ENCODE measurements at places on chromosomes 6 and 20.

DNA sequence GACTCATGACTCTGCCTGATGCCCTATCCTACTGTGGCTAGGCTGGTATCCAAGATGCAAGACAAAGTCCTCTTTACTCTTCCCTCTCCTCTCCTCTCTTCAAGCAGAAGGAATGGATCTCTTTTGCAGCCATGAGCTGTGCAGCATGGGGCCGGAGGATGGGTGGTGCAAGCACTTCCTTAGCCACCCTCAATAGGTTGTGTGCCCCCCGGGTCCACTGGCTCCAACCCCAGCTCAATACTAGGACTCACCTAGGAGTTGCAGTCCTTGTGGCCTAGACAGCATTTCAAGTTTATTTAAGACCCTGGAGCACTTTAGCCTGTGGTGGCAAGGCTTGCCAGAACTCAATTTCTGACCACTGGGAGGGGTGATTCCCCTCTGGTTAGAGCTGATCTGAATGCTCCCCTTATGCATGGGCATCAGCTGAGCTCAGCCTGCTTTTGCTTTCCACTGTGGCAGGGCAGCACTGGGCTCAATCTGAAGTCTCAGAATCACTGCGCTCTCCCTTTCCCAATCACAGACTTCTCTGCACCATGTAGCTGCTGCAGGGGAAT, 29.0 kb upstream of the GRM4 start:
- no peak for DNase-seq

DNA sequence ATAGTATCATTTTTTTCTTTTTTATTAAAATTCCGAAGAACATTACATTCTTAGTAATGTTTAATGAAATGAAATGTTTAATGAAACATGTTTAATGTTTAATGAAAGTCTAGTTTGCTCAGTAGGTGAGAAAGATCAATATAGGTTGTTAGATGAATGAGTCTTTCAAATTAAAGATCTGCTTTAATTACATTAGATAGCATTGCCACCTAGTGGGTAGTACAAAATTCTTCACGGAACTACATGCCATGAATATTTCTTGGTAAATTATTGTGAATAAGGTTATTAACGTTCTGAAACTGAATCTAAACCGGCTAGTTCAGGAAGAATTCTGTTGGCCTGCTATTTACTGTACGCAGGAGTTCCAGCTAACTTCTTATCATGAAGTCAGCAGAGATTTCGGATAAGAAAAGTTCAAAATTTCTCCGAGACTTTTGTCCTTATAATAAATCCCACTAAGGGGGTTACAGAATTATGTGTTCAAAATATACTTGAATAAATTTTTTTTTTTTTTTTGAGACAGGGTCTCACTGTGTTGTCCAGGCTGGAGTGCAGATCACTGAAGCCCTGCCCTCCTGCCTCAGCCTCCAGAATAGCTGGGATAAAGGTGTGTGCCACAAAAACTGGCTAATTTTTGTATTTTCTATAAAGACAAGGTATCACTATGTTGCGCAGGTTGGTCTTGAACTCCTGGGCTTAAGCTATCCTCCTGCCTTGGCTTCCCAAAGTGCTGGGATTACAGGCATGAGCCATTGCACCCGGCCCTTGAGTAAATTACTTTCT, 7.9 kb upstream of the GMNN start:
- DNase-seq: no peak

DNA sequence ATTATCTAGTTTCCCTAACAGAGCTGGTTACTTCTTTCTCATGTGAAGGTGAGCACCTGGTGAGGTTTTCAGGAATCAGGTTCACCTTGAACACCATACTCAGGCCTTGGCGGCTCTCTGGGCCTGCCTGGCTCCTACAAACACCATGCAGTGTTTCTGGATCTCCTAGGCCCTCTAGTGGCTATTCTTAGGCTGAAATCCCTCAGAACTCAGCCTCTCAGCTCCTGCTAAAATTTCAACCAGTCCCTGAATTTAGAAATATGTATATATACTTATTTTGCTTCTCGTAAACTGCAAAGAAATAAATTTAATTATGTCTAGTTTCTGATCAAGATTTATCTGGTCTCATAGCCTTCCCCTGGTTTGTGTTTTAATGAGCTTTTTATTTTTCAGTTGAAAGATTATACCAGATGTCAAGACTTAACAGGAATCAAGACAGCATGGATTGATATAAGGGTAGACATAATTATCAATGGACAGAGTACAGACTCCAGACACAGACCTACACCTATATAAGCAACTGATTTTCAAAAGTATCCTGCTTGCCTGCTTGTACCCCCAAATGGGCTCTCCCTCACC, 55.9 kb downstream of the ANKEF1 start:
- peak; percentile 31 for DNase-seq

- no peak for DNase-seq
Observed at GRCh38 chr6:154488802-154489437, 21.6 kb downstream of the CNKSR3 start.

DNA sequence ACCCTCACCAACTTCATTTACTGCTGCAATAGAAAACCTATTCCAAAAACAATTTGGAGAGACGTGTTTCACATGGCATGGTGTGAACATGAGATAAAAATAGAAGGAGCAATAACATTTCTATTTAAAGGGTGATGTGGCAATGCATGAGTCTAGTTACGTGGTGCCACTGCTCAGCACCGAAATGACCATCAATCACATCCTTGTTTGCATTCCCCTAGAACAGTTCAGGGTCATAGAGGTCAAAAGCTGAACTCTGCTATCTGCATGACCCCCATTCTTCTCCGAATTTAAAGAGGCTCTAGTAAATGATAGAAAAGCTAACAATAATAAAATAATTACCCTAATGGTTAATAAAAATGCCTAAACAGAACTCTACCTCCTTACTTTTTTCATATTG, 29.5 kb downstream of the ROS1 start:
- DNase-seq: no peak

- no peak for DNase-seq
Observed at GRCh38 chr6:95133578-95133977, 443.8 kb upstream of the MANEA start.

GRCh38 chr6:34161857-34162515, 16.1 kb upstream of the GRM4 start:
- DNase-seq: no peak

DNA sequence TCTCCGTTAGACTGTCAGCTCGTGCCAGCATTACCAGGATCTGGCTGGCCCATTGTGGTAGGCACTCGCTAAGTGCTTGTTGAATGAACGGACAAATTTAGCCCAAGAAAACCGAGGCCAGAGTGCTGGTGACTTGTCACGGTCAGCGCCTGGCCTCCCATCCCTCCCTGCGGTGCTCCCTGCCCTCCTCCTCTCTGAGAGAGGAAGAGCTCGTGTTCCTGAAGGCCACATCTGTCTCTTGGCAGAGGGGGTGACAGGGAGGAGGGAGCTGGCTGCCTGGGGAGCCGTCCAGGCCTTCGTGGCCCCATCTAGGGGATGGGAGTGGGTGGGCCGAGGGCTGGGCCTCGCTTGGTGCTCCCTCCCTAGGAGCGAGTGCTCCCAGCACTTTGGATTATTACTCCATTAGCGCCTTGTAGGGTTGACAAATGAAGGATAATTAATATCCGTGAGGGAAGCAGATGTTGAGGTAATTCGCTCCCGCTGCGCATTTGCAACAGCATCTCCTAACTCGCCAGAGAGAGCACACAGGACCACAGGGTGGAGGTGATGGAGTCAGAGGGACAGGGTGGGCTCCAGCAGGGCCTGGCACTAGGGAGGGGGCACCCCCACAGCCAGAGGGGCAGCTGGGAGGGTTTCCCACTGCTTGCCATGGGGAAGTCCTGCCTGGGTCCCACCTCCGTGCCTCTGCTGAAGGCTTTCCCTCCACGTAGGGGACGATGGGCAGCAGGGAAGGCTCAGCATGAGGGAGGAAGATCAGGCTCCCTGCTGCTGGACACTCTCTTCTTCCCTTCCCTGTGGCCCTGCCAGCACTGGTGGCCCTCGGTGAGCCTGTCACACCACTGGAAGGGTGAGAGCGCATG, 37.0 kb downstream of the VSTM2L start:
- no peak for DNase-seq

- no peak for DNase-seq
Observed at GRCh38 chr6:51487937-51488336, 599.5 kb downstream of the PKHD1 start.

GRCh38 chr20:64188091-64188490, 23.8 kb downstream of the MYT1 start:
- DNase-seq: no peak

DNA sequence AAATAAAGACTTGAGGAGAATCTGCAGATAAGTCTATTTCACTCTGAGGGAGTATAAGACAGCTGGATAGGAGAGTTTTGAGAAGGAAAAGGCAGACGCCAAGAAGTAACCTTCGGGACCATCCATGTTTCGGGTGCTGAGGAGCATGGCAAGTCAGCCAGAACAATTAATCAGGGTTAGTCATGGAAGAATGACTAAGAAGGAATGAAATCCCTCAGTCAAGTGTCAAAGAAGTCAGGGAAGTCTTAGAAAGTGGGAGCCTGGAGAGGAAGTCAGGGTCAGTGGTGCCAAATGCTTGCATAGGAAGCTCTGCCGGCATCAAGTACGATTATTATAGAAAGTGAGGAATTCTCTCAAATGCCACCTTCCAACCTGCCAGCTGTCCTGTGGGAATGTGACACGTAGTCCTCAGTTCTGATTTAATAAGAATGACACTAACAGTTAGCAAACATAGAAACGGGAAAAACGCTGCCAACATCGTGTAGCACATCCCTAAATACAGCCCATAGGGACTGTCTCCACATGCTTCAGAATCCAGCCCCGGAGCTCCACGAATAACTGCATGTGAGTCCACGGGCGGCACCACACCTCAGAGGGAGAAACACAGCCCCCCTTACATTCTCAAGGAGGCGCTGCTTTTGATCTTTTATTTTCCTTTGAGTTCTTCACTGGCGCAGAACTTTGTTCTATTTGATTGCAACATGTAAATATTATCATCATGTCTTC, 602.7 kb downstream of the PRKN start:
- no peak for DNase-seq

DNA sequence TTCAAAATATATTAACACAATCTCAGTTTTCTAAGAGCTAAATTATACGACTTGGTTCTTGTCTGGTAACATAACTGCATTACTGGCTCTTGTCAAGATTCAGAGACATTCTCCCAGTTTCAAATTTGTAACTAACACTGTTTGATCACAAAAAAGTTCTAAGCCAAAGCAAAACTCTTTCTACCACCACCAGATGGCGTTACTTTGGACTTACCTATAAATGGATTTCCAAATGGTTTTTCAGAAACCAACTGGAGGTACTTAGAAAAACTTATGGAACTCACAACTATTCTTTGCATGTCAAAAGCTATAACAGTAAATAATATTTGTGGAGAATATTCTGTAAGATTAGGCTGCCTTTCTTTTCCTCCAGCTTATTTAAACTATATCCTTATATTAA, 34.2 kb upstream of the GFRAL start:
- no peak for DNase-seq

GRCh38 chr6:55101157-55101556, 73.2 kb upstream of the HCRTR2 start:
- DNase-seq: no peak

- DNase-seq: no peak
Observed at GRCh38 chr6:146546443-146547043, 2.9 kb downstream of the RAB32 start.

DNA sequence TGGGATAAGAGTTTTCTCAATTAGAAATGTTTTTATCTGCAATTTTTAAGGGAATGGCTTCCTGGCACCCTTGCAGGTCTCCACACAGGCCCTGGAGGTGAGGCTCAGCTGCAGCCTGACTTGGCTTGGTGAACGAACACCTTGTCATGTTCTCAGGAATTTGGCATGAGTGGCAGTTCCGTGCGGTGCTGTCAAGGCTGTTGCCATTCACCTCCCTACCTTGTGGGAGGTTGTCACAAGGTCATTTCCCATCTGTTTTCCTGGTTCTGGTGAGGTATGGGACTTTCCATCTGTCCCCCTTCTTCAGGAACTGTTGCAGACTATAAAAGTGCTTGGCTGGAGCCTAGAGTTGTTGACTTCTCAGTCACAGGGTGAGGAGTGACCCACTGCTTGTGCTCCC, 82.9 kb downstream of the ELOVL4 start:
- no peak for DNase-seq

GRCh38 chr20:38065764-38066375, 32.3 kb downstream of the RPRD1B start:
- no peak for DNase-seq

GRCh38 chr6:142740449-142740848, 204.5 kb downstream of the HIVEP2 start:
- DNase-seq: no peak

DNA sequence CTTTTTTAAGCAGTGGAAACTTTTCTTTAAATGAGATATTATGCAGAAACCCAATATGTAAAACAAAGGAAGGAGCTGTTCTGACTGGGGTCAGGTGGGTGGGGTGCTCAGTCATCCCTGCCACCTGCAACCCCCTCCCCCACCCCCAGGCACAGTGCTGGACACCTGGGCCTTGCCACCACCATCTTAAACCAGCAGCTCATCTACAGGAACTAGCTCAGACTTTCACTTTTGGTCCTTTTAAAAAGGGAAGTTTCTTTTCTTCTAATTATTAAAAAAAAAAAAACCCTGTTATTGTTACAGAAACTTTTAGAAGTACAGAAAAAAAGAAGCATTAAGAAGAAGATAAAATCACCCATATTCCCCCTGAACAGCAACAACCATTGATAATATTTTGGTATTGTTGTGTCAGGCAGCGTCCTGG, 37.1 kb downstream of the PPP1R16B start:
- no peak for DNase-seq

DNA sequence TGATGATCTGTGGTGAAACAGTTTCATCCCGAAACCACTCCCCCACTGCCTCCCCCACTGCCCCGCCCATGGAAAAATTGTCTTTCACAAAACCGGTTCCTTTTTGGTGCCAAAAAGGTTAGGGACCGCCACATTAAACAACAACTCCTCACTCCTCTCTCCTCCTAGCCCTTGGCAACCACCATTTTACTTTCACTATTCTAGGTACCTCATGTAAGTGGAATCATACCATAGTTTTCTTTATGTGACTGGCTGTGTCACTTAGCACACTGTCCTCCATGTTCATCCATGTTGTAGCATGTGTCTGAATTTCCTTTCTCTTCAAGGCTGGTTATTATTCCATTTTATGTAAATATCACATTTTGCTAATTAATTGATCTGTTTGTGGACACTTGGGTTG, 99.3 kb downstream of the UTRN start:
- no peak for DNase-seq

DNA sequence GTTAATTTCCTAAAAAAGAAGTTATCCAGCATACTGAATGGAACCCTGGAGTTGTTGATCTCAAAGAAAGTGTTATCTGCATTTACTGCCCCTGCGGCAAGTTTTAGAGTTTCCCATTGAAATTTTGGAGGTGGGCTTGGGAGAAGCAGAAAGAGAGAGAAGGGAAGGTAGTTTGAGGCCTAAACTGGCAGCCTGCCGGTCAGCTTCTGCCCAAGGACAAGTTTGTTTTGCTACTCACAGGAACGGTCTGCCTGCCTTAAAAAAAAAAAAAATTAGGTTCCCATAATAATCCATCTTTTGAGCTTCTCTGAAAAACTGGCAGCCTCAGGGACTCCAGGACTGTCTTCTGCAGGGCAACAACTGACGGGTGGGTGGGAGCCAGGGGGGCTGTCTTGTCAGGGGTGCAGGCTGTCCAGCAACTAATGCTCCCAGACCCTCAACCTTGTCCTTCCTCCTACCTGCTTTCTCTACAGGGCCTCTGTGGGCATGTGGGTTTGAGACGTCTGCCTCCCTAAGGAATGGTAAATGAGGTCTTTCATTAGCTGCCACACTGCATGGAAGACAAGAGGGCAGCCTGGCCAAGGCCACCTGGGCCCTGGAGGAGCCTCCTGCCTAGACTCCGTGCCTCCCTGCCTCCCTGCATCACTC, 176.1 kb upstream of the KCNG1 start:
- no peak for DNase-seq

Data from NCI-H2227 treated with DMSO at 0.1 percent for 48 hours (cell line).